ENCODE measurements at places on chromosomes 11 and 22. TPM values are rescaled to one million over a fixed set of nuclear protein-coding genes. Genes with fewer than 3 reads are reported as not detected.

OR8H3 gene
- total RNA-seq, result not detected

SAAL1 gene
- 24.5 TPM for total RNA-seq

TRPT1 gene
- 11.3 TPM for total RNA-seq

POTEH gene
- not detected for total RNA-seq

TRIM51 gene
- total RNA-seq, result not detected

PNPLA5 gene
- total RNA-seq, result not detected

LRRN4CL gene
- total RNA-seq, result not detected

ISX gene
- not detected for total RNA-seq

BTBD18 gene
- not detected for total RNA-seq

JHY gene
- total RNA-seq, result 4.7 TPM
